ENCODE measurements at places on chromosomes 2 and 18.

- no peak for DNase-seq
Measured at GRCh38 chr18:3566851-3567250, 116.9 kb downstream of the TGIF1 start.

- DNase-seq, result no peak
Measured at GRCh38 chr2:27494944-27495554, at the start of gene FNDC4. FNDC4 (minus strand) TSS chr2:27495200; CDS start chr2:27494679, 521 bp downstream.

- no peak for DNase-seq
Measured at GRCh38 chr2:203997481-203997880, 60.9 kb downstream of the ICOS start.

- no peak for DNase-seq
Measured at GRCh38 chr2:213080969-213081617, 70.3 kb downstream of the IKZF2 start.

GRCh38 chr2:39150890-39151497 lies 30.1 kb upstream of the SOS1 start:
- DNase-seq, result no peak

GRCh38 chr2:50749216-50749615 lies 282.7 kb downstream of the NRXN1 start:
- DNase-seq, result no peak

GRCh38 chr2:107585851-107586250 lies 240.8 kb upstream of the RGPD4 start:
- DNase-seq, result peak; percentile 5

DNA sequence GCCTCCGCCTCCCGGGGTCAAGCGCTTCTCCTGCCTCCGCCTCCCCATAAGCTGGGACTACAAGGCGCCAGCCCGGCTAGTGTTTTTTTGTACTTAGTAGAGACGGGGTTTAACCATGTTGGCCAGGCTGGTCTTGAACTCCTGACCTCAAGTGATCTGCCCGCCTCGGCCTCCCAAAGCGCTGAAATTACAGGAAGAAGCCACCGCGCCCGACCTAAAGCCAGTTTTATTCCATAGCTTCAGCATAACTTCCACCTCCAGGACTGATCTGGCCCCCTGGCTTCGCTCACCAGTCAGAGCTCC lies 783 bp upstream of the TXNL4A start:
- DNase-seq, result no peak

DNA sequence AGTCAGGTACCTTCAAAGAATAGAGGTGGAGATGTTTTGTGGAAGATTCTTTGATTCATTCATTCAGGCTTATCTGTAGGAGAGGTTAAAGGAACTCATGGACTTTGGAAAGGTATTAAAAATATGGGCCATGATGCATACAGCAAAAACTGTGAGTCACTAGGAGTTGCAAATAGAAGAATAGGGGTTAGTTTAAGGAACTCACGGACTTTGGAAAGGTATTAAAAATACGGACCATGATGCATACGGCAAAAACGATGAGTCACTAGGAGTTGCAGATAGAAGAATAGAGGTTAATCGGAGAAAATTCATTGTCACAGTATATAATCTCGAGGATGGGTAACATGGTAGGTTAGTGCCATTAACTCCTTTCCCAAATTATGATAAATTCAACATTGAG lies 41.2 kb downstream of the SLC9A2 start:
- DNase-seq, result no peak

DNA sequence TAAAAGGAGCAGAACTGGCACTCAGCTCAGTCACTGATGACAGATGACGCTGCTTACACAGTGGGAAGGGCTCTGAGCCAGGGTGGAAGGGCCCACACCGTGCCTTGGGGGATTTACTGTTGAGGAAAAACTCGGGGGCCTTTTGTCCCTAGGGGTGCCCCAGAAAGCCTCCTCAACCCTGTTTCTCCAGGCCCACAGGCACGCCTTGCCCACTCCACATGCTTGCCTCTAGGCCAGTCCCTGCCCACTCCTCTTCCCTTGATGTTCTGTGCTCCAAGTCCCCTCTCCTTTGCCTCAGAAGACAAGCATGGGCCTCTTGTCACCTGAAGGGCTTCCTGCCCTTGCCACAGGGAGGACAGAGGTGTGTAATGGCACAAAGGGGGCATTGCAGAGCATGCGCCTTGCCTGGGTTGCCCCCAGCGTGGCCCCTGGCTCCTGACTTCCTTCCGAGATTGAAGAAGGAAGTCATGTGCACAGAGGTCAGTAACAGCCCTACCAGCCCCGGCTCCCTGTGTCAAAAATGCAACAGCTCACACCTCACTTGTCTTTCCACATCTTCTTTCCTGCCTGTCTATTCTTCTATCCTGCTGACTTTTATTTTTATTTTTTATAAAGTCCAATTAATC lies 65.1 kb downstream of the LIPG start:
- no peak for DNase-seq

DNA sequence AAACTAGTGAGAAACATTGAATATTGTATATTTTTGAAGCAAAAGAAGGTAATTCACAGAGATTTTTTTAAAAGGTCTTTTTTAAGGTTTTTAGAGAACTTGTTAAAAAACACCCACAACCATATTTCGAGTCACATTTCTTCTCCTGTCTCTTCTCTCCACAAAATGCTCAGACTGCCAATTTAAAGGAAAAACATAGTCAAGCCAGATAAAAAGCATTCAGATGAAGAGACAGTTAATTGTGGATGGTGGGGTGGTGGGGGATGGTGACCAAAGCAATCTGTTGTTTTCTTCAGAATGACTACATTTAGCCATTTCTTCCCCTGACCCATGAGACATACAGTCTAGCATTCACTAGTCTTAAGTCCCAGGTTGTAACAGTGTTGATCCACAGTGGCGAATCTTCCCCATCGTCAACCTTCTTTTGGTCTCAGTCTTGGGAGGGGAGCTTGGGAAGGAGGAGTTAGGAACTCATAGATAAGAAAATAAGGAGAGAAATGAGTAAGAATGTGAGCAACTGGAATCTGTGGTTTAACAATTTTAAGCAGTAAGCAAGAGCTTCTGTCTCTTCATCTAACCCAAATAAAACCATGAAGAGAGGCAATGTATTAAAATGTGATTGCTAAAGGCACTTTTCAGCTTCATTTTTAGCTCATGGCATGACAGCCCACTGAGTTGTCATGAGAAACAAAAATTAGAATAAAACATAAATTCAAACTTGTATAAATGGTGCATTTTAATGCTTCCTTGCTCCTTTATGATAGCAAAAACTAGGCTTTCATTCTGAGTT lies 413.7 kb upstream of the FSHR start:
- DNase-seq, result no peak

Measured in HFFc6 (cell line).